ENCODE measurements at places on chromosomes 7 and 10. TPM values are rescaled to one million over a fixed set of nuclear protein-coding genes. Genes with fewer than 3 reads are reported as not detected.

GRCh38 chr10:33341637-33342036 lies 7.2 kb upstream of the NRP1 start:
- DNase-seq = no peak

DNA sequence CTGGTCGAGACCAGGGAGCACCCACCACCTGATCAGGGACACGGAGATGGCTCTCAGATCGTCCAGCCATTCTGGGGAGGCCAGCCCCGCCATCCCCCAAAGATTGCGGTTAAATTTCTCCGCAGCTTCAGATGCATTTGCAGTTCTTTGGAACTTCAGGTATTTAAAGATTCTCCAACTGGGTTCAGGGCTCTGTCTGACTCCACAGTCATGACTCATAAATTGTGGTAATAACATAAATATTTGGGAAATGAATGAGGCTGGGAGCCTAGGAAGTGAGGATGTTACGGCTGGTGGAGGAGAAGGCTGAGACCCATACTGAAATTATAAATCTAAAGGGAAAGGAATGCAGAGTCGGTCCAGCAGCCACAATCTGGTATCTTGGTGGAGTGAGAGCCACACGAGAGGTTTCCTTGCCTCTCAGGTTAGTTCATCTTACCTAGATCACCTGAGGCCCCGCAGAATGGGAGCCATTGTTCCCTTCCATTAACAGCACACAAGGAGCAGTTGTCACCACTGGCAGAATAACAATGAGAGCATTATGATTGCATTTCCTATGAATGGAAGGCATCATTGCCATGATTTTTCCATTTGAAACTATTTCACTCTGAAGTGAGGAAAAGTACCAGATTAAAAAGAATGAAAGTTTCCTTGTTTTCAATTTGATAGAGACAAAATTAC lies 26.7 kb upstream of the DNAJB6 start:
- no peak for DNase-seq

VWA2 gene
- not detected for total RNA-seq

DNA sequence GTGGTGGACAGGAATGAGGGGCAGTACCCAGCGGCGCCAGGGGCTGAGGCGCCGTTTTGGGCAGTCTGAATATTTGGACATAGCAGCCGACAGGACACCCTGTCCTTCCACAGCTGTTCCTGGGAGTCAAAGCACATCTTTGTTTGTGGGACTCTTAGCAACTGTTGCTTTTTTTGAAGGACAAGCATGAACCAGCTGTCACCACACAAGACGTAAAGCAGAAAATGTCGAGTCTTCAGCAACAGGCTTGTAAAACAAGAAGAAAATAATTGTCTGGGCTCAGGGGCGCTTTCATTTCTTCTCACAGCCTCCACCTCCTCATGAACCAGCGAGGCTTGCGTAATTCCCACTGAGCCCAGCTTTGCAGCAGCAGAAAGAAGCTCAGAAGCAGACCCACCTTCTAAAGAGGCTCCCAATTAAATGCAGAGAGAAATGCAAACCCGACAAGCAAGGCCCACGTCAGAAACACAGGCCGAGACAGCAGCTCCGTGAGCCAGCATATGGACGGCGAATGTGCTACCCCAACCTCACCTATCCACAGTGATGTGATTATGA lies 68.9 kb upstream of the DNAAF5 start:
- no peak for DNase-seq

- DNase-seq = no peak
Measured at GRCh38 chr7:156487811-156488533, 152.6 kb upstream of the RNF32 start.

GIGYF1 gene
- 56.2 TPM for total RNA-seq

GRCh38 chr7:54839575-54840213 lies 80.7 kb upstream of the SEC61G start:
- DNase-seq = no peak

DNA sequence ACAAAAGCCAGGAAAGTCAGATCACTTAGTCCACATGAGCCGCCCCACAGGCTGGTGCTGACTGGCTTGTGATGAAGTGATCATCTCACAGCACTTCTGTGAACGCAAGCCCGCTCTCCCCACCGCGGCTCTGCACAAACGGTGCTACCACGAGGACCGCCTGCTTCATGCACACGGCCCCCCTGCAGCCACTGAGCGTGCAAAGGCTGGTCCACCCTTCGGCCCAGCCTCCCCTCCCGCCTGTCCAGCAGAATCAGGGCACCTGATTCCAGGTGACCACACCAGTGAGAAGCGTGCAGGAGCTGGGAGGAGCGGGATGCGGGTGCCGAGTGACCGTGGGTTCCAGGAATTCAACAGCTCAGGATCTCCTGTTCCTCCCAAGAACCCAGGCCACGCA lies 32.2 kb downstream of the MAD1L1 start:
- DNase-seq = no peak

DNA sequence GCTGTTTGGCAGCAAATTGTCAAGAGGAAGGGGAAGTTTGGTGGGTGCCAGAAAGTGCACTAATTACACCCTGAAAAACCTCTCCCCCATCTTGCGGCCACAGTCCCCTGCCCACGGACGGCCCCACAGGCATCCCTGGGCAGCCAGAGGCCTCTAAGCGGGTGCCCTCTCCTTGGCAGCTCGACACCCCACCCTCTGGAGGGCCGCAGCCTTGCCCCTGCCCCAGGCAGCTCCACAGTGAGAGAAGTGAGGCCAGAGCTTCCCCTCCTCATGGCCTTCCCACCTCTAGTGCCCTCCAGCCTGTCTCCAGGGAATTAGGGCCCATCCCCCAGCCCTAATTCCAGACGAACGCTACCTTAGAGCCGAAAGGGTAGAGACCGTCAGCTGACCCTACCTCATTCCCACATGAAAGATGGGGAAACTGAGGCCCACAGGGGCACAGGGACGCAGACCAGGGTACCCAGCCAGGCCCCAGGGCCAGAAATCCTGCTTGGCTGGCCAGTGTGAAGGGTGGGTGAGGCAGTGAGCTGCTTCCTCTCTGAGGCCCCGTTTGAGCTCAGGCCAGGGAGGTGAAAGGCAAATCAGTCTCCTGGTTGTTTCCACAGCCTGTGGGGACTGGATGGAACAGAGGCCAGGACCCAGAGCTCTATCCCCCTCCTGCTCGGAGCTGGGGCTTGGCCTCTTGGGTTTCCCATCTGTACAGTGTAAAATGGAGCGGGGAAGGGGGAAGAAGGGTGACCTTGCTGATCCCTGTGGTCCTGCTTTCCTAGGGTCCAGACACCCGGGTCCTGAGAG lies 10.0 kb downstream of the ZCCHC24 start:
- no peak for DNase-seq

- no peak for DNase-seq
Measured at GRCh38 chr10:111747751-111748150, 435.8 kb downstream of the GPAM start.

GRCh38 chr7:30091491-30091912 lies 43.3 kb upstream of the MTURN start:
- no peak for DNase-seq

DNA sequence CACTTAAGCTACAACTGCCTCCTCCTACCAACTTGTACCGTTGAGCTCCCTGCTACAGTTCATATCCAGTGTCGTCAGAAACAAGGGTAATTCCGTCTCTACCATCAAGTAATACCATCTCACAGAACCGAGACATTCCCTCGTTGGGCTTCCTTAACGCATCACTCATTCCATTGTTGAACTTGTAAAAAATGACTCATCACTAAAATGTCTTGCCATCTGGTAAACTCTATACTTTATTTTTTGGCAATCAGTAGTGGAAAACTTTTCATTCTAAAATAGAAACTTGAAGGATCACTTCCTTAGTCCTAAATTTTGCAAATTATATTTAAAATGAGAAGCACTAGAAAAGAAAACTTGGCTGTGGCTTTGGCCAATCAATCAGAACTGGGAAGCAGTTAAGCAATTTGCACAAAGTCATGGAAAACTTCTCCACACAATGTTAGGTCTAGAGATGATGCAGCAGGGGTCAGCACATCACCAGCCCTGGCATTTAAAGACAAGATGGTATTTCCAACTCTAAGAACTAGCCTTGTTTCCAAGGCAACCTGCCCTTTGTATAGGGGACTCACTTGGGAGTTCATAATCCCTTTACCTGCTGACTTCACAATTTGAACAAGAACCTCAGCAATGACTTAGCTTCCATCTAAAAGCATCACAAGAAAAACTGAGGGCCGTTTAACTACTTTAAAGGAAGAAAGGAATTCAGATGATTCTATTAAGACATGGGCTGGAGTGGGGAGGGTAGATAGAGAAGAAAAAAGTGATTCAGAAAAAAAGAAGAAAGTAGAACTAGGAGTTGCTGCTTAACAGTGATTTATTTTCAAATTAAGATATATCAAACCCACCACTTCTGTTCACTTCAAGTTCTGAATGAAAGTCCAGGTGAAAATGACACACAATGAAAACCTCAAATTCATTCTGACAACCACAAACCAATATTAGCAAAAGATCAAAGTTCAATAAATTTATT lies 288.1 kb downstream of the PARD3 start:
- no peak for DNase-seq

DNA sequence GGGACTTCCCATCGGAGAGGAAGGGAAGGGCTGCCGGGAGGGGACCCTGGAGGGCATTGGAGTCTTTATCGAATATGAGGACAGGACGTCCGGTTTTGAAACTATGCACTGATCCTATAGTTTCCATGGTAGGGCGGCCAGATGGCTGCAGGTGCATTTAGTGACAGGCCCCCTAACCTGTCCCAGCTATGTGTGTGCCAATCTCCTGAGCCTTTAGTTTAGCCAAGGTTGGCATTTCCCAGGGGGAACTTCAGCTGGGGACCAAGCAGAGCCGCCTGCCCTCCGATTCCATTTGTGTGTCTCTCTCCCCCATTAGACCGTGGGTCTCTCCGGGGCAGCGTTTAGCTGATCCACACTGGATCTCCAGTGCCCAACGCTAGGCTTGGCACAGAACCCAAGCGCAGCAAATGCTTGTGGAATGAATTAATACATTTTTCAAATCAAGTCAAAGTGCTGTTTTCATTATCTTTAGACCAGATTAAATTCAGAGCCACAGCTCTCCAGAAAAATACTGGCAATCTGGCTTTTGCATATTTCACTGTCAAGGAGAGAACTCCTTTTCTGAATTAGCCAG lies 19.9 kb downstream of the TMEM270 start:
- no peak for DNase-seq

DNA sequence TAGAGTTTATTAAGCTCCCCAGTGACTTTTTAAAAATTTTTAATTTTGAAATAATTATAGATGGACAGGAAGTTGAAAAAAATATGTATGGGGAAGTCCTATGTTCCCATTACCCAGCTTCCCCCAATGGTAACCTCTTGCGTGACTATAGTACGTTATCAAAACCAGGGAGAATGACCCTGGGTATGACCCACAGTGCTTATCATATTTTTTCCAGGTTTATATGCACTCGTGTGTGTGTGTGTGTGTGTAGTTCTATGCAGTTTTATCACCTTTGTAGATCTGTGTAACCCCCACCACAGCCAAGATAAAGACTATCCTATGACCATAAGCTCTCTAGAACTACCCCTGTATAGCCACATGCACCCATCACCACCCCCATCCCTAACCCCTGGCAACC lies 72.8 kb downstream of the TBXAS1 start:
- DNase-seq = no peak

GRCh38 chr10:29841724-29842649 lies 207.2 kb upstream of the SVIL start:
- no peak for DNase-seq

- DNase-seq = no peak
Measured at GRCh38 chr7:29806995-29807841, 910 bp downstream of the WIPF3 start.

OR9A2 gene
- total RNA-seq = not detected

DNA sequence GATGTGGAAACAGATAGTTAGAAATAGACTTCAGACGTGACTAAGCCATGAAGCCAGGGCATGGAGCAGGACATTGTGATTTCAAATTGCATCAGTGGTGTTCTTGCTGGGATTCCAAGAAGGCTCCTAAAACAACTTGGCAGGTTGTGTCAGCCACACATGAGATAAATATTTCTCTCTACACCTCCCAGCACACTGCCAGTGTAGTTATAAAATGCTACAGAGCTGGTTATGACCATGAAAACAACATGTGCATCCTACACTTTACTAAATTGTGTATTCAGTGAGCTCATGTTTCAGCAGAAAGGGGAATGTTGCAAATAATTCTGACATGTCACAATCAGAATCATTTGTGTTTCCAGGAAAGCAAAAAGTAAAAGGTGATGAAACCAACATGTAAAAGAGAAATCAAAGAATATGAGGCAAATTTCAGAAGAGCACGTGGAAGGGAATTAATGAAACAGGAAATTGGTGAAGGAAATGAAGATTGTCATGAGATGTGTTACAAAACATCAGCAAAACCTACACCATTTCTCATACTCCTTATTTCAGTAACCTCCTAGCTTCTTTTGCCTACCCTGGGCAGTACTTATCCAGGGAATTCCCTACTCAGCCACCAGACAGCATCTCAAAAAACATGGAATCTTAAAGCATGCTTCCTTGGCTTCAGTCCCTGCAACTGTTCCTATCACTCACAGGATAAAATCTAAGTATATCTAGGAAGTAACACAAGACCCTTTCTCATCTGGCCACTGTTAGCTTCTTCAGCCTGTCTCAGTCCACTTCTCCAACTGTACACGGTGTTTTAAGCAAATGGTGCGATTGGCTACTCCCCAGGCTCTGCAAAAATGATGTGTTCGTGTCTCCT lies 5.8 kb upstream of the CYP3A7 start:
- no peak for DNase-seq

GLUD1 gene
- total RNA-seq = 100 TPM

EMX2 gene
- not detected for total RNA-seq

GRCh38 chr10:93440591-93441091 lies 41.5 kb downstream of the MYOF start:
- no peak for DNase-seq

DNA sequence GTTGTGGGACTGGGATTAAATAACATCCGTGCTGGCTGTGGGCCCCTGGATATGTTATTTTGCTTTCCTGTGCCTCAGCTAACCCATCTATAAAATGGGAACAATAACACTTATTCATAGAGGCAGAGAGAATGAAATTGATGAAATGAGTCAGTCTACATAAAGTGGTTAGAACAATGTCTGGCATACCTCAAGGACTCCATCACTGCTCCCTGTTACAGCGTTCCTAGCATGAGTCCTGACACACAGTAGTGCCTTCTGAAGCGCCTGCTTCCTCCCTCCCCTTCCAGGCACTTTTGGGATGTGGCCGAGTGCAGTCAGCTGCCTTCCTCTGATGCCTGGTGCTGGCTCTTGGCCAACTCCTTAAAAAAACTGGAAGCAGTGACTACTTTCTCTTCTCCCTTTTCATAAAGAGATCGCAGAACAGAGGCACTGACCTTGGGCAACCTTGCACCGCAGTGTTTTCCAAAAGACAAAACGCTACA lies 108.4 kb upstream of the ZMIZ1 start:
- DNase-seq = no peak

WEE2 gene
- total RNA-seq = not detected

PLAU gene
- total RNA-seq = 0.84 TPM

- no peak for DNase-seq
Measured at GRCh38 chr7:88155756-88156155, 64.1 kb downstream of the SRI start.

ANKRD61 gene
- total RNA-seq = 0.16 TPM

TUBB8 gene
- not detected for total RNA-seq

- no peak for DNase-seq
Measured at GRCh38 chr7:47648275-47648925, 66.5 kb upstream of the TNS3 start.
